ENCODE measurements at places on chromosomes 4 and X. TPM values are rescaled to one million over a fixed set of nuclear protein-coding genes. Genes with fewer than 3 reads are reported as not detected.

Gene PRR32
- total RNA-seq = 0.60 TPM

Gene MCF2
- total RNA-seq = 5.6 TPM

Gene IGSF1
- 8.0 TPM for total RNA-seq

Gene PPP4R3C
- total RNA-seq = not detected

Gene NR0B1
- not detected for total RNA-seq

Gene OPRPN
- total RNA-seq = 9.1 TPM

Gene CFAP299
- total RNA-seq = 4.3 TPM

Gene ZNF732
- 5.1 TPM for total RNA-seq

Gene GPM6B
- 321 TPM for total RNA-seq

Gene SNX12
- total RNA-seq = 62.5 TPM

Gene BST1
- total RNA-seq = 4.9 TPM

Gene IL9R
- not detected for total RNA-seq

Gene S100G
- total RNA-seq = not detected

Gene TBC1D9
- total RNA-seq = 64.2 TPM

Gene RNF175
- 9.8 TPM for total RNA-seq

Gene FSTL5
- 165 TPM for total RNA-seq

Gene GRIA2
- 46.6 TPM for total RNA-seq

Gene CENPI
- total RNA-seq = 8.2 TPM

Gene APOO
- 16.9 TPM for total RNA-seq

Gene CSAG2
- not detected for total RNA-seq

Gene SH3D19
- total RNA-seq = 59.9 TPM

Gene FAM47A
- not detected for total RNA-seq

Gene MANBA
- 52.5 TPM for total RNA-seq

Gene STK32B
- total RNA-seq = 11.7 TPM

Gene SH3RF1
- total RNA-seq = 18.5 TPM

Gene SOX3
- total RNA-seq = 2.1 TPM

Gene PDZD4
- 44.0 TPM for total RNA-seq

Gene TRIM60
- not detected for total RNA-seq

Gene TCEAL6
- 3.2 TPM for total RNA-seq

Gene CCSER1
- 85.6 TPM for total RNA-seq

Gene CYP4V2
- total RNA-seq = 38.9 TPM

Gene ADH1B
- total RNA-seq = 8.9 TPM

Gene ALG13
- total RNA-seq = 67.1 TPM

Gene DUSP21
- total RNA-seq = not detected

Gene GYPE
- total RNA-seq = 2.6 TPM

Gene GRSF1
- total RNA-seq = 80.8 TPM

Gene NMU
- total RNA-seq = 1.7 TPM

Gene ODAPH
- not detected for total RNA-seq

Gene SULT1B1
- total RNA-seq = 2.5 TPM

Gene ADH7
- total RNA-seq = 1.1 TPM

Gene BRS3
- total RNA-seq = not detected

Gene PNPLA4
- 17.5 TPM for total RNA-seq

Gene CT45A1
- not detected for total RNA-seq

Gene DHX15
- total RNA-seq = 322 TPM

Gene TBC1D8B
- 18.3 TPM for total RNA-seq

Gene PPP3CA
- total RNA-seq = 70.4 TPM

Gene VCX3A
- total RNA-seq = not detected

Gene PGAM4
- total RNA-seq = not detected

Gene FGA
- not detected for total RNA-seq

Gene ATP6AP2
- 108 TPM for total RNA-seq
